Stimulated activated CD4-positive, alpha-beta T cell treated with anti-CD3 and anti-CD28 coated beads, TNF-alpha, amount 100 ng/mL, for 4 hours (primary cell): ENCODE measurements at places on chromosomes 2 and 18.

- DNase-seq = no peak
Observed at GRCh38 chr2:200609028-200609614, 23.3 kb downstream of the AOX1 start.

- no peak for DNase-seq
Observed at GRCh38 chr2:182090486-182090885, 104.8 kb downstream of the PPP1R1C start.

DNA sequence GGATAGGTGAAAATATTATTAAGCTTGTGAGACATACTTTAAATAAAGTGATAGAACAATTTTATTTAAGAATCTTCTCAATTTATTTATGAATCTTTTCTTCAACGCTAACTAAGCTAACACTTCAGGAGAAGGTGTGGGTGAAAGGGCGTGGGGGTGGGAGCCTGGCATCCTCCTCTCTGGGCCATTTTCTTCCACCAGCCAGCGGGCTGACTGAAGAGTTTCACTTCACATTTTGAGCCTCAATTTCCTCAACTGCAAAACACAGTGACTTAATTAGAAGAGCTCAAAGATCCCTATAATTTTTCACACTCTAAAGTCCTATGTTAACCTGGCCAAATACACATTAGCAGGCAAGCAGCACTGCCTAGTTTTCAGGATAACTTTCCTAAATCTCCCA, 94.8 kb downstream of the FTCDNL1 start:
- no peak for DNase-seq

GRCh38 chr18:43547456-43547855, 270.2 kb upstream of the SYT4 start:
- no peak for DNase-seq

- no peak for DNase-seq
Observed at GRCh38 chr2:240994171-240994896, 4.1 kb upstream of the SNED1 start.

- DNase-seq = no peak
Observed at GRCh38 chr2:221572821-221573429, 821 bp upstream of the EPHA4 start.

- no peak for DNase-seq
Observed at GRCh38 chr2:194545978-194546377, 1111.0 kb upstream of the SLC39A10 start.

DNA sequence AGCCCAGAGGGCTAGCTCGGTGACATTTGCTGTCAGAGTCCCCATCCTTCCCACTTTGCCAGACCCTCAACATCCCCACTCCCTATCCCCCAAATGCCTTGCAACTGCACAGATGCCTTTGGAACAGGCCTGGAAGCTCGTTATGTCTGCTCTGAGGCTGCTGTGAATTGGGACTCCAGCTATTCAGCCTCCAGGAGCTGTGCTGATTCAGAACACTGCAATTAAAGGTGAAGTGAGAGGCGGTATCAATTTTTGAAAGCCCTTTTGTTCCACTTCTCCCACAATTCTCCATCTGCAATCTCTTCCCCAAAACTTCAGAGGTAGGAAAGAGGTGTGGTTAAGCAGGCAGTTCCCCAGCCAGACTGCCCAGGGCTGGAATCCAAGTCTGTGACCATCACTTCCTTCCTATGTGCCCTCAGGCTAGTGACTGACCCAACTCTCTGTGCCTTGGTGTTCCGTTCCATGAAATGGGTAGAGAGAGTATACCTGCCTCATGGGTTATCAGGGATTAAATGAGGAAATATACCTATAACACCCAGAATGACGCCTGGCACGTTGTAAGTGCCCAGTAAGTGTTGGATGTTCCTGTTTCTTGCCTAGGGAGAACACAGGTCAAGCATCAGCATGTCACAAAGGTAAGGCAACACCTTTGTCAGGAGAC, 17.5 kb downstream of the NOSTRIN start:
- no peak for DNase-seq

GRCh38 chr2:166365803-166366420, 9.8 kb downstream of the SCN9A start:
- no peak for DNase-seq

DNA sequence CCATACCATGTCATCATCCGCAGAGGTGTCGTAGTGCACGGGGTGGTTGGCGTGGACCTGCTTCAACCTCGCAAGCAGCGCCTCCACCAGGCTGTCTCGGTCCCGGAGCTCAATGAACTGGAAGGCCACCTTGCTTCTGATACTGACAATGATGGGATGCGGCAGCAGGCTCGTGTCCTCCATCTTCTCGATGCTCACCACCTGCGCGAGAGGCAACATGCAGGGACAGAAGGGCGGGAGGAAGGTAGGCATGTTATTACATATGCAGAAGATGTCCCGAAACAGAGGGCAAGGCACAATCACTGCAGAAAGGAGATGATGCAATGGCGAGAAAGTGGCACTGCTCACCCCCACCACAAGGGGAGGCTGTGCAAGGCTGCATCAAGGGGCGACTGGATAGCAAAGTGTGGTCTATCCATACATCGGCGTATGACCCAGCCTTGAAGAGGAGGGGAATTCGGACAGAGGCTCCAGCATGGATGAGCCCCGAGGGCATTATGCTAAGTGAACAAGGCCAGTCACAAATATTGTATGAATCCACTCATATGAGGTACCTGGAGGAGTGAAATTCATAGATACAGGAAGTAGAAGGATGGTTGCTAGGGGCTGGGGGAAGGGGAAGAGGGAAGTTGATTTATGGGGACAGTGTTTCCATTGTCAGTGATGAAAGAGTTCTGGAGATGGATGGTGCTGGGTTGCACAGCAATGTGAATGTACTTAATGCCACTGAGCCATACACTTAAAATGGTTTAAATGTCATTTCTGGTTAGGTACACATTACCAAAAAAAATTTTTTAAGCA, 36.6 kb downstream of the RPL31 start:
- DNase-seq = no peak

GRCh38 chr2:64092502-64092901, 51.7 kb downstream of the PELI1 start:
- DNase-seq = no peak

DNA sequence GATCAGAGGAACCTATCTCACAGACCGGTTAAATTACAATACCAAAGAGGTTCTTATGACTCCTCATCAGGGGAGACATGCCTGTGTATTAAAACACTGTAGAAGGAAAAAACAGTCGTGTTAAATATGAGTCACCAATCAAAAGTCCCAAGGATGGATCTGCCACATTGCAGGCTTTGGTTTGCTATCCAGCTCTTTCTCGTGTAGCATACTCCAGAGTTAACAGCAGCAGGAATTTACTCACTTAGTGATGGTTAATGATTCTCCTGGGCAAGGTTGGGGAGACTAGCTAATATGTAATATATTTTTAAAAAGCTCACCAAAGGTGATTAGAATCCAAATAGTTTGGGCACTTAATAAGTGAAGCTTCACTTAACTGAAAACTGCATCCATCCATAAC, 109.7 kb downstream of the MBD5 start:
- no peak for DNase-seq

DNA sequence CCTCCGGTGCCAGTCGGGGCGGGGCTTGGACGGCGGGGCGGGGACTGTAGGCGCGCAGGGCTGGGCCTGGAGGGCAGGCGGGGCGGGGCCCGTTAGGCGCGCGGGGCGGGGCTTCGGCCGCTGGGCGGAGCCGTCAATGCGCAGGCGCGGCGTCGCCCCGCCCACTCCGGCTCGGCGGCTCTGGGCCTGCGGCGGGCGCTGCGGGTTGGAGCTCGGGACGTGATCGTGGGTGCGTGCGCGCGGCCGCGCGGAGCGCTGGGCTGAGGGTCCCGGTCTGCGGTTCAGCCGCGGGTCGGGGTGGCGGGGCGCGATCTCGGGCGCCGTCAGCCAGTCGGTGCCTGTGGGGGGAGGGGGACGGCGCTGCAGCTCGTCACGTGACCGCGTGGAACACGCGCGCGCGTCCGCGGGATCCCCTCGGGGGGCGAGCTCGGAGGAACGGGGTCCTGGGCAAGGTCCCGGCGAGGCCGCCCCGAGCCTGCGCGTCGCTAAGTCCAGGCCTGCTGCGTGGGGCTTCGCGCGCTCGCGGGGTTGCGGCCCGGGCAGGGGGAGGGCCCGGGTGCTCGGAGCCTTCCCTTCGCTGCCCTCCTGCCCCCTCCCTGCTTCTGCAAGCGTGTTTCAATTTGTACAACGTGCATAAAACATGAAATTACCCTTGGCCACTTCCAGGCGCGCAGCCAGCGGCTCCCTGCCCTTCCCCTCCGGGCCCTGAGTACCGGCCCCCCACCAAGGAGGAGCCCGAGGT, at the start of gene D2HGDH:
Gene D2HGDH, plus strand, starts transcription at position 164 of the 742 bp plus-strand sequence. CDS start 595 bp downstream, outside the sequence.
- peak; percentile 96 for DNase-seq

DNA sequence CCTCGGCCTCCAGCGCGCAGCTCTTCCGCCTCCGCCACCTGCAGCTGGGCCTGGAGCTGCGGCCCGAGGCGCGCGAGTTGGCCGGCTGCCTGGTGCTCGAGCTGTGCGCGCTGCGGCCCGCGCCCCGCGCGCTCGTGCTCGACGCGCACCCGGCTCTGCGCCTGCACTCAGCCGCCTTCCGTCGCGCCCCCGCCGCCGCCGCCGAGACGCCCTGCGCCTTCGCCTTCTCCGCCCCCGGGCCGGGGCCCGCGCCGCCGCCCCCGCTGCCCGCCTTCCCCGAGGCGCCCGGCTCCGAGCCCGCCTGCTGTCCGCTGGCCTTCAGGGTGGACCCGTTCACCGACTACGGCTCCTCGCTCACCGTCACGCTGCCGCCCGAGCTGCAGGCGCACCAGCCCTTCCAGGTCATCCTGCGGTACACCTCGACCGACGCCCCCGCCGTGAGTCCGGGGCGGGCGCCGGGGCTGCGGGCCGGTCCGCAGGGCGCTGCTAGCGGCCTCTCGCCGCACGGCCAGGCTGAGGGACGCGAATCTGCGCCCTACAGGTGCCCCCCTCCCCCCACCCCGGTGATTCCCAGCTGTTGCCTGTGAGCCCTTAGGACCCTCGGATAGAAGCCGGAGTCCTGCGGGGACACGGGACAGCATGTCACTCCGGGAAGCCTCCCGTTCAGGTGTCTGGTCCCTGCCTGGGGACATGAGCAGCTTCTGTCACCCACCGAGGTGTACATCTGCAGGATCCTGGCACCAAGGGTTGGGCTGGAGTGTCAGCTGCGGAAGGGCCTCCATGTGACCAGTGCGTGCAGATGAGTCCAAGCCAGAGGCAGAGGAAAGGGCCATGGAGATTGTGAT, 616 bp downstream of the RNPEPL1 start:
- DNase-seq = no peak

- no peak for DNase-seq
Observed at GRCh38 chr2:200399636-200400035, 93.1 kb downstream of the SPATS2L start.

DNA sequence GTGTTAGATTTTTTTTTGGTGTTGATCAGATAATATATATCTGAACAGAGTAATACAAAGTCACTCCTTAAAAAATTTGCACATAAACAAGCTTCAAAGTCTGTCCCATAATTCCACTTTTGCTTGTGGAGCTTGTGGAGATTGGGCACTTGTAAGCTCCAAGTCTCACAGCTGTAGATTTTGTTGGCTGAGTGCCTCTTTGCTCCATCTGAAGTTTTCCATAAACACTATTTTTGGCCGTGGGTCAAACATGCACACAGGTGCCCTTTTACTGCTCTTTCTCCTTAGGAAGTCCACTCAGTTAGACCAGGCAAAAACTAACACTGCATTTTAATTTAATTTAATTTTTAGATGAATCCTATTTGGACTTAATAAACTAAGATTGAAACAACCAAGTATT, 3.6 kb upstream of the KCNJ13 start:
- DNase-seq = no peak

DNA sequence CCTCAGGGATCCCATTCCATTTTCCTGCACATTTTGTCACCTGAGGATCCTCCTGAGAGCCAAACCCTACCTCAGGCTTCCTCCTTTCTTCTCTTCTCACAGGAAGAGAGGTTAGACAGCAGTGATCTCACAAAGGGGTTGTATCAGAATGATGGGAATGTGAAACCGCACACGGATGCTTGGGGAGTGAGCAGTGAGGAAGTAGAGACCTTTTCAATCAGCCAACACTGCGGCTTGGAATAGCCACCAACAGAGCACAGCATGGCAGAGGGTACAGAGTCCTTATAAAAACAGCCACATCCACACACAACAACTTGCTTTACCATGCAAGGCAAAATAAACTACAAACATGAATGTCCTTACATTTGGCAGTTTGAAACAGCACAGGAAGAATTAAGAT, 8.7 kb downstream of the TMEM182 start:
- no peak for DNase-seq

DNA sequence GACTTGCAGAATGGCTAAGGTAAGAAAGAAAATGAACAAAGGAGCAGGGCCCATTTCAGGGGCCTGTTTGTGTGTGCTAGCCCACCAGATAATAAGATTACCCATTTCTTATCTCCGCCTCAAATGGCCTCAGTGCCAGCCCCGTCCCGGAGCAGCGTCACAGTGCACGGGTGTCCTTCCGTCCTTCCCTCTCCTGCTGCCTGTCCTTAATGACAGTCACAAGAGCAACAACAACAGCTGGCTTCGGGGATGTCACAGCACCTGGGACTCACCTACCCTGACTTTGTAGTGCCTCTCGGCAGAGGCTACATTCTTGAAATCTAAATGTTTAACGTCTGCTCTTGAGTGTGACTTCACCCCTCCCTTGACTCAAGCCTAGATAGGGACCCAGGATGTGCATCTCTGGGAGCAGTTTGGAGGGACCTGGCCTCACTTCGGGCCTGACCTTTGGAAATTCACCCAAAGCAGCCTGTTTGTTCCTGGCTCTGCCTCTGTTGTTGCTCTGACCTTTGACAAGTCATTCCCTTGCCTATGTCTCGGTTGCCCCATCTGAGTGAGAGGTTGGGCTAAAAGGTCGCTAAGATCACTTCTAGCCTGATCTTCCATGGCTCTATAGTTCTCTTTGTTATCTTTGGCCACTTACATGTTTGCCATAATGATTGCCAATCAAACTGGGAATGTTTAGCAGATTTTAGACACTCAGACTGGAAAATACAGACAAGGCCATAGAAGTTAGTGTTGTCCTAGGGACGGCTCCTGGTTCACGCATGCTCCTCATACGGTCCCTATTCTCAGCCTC, 122.5 kb downstream of the KLHL29 start:
- DNase-seq = no peak

GRCh38 chr2:239443666-239444567, 43.1 kb upstream of the HDAC4 start:
- DNase-seq = no peak
